ENCODE measurements at places on chromosomes 7 and 10.

- no peak for DNase-seq
These were observed 39.5 kb downstream of the DIP2C start for GRCh38 chr10:649798-650440.

DNA sequence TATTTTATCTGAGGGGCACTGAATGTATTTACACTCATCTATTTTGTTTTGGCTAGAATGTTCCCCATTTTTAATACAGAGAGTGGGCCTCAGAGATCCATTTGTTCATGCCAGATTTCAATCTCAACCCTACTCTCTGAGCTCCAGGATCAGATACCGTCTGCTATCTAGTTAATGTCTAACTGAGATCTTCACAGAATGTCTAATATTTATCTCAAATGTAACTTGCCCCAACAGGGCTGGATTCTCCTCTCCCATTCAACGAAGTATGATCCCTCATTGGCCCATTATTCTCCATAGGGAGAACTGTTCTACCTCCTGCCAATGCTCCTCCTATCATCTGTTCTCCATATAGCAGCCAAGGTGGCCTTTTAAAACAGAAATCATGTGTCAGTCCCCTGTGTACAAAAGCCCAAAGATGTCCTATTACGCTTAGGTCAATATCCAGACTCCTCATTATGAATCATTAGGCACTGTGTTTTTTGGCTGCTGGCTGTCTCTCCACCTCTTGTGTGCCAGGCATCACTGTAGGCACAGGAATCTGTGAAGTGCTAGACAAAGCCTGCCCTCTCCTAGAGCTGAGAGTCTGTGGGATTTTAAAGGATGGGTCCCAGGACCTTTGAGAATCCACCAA, 169.3 kb upstream of the AGK start:
- no peak for DNase-seq

DNA sequence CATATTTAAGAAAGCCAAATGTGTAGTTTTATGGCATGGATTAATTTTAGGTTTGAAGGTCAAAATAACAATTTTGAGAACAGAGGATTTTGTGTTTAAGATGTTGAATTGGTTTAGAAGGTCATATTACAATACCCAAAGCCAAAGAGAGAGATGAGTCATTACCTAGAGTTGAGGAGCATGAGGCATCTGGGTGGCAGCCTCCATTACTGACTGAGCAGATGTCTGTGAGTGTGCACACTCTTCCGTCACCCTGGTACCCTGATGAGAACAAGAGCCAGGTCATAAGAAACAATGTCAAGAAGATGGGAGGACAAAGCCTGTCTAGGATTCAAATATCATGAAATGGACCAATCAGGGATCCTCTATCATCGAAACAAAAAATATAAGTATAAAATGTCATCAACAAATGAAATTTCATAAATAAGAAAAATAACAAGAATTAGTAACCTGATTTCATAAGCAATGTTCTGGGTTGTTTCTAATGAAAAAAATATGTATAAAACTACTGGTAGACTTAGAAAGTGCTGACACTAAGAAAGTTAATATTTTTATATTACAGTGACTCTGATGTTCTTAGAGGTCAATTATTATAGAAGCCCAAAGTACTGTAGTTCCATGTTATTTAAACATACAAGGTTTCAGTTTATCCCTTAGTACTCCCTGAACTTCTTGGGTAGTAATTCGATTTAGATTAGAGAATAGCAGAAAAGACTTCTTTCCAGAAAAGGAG, 20.0 kb downstream of the CUBN start:
- DNase-seq = no peak

GRCh38 chr10:49599546-49599945, 10.6 kb upstream of the SLC18A3 start:
- no peak for DNase-seq

DNA sequence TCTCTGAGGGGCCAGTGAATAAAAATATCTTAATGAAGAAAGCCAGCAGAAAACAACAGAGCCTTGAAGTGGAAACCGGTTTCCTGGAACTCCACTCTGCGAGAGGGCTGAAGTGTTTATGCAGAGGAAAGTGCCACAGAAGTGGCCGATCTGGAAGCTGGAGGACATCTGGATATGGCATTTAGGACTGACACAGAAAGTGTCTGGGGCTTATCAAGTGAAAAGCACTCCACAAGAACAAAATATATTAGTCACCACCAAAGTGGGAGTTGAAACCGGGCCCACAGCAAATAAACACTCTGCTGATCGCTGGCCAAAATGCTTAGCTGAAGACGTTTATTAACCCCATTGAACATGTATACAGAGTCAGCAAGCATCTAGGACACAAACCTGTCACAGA, 7.8 kb downstream of the NOD1 start:
- no peak for DNase-seq

DNA sequence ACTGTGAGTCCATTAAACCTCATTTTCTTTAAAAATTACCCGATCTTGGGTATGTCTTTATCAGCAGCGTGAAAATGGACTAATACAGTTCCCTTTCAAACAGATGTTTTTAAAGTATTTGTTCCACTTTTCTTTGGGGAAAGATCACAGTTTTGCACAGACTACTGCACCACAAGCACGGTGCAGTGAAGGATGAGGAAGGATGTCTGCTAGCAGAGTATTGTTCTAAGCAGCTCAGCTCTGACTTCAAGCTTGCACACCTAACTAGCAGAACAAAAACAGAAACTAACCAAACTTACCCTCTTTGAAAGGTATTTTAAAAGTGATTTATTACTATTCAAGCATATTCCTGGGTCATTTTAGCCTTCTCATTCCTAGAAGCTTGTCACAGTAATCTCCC, 20.0 kb downstream of the THNSL1 start:
- DNase-seq = no peak

- DNase-seq = no peak
These were observed 210.4 kb downstream of the SKIDA1 start for GRCh38 chr10:21314906-21315644.

DNA sequence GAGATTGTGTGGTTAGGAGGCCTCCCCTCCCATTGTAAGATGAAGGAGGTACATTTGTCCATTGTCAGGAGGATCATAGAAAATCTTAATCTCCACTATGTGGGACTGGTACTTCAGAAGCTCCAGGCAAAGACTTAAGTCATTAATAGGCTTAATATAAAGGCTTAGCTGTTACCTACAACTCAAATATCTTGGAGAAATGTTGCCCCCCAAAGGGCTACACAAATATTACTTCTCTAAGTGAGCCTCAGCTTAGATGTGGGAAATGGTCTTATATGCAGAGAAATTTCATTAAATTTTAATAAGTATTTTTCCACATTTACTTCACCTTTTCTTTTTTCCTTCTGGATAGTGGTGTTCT, 27.2 kb downstream of the TAS2R41 start:
- DNase-seq = no peak

GRCh38 chr7:111666260-111666659, 104.0 kb upstream of the IMMP2L start:
- DNase-seq = no peak
